ENCODE measurements at places on chromosomes 5 and 9. TPM values are rescaled to one million over a fixed set of nuclear protein-coding genes. Genes with fewer than 3 reads are reported as not detected.

DNA sequence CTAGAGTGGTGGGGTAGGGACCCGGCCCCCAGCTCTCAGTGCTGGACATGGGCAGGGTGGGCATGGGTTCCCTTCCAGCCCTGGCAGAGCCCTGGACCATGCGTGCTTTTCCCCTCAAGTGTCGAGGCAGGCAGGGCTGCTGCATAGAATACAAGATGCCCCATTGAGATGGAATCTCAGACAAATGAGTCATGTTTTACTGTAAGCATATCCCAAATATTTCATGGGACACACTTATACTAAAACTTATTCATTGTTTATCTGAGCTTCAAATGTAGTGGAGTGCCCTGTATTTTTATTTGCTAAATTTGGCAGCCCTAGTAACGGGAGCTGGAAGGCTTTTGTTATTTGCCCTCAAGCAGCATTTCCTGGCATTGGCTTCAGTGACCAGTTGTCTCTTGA lies 3.2 kb upstream of the RNU6ATAC start:
- peaks cover 1% of the 10 kb centered on the region for H3K4me1 ChIP-seq
- DNase-seq: no peak
- H3K27ac ChIP-seq: no peak overlapping the region
- H3K36me3 ChIP-seq: no peaks in the 10 kb centered on the region

- peak overlapping the region; percentile 61 for H3K27ac ChIP-seq
- H3K4me3 ChIP-seq: no peak overlapping the region
- no peak for DNase-seq
- H3K27me3 ChIP-seq: no peaks in the 10 kb centered on the region
- H3K36me3 ChIP-seq: no peaks in the 10 kb centered on the region
- peaks cover 30% of the 10 kb centered on the region for H3K4me1 ChIP-seq
Observed at GRCh38 chr5:154220625-154221024, 30.1 kb downstream of the GALNT10 start.

DNA sequence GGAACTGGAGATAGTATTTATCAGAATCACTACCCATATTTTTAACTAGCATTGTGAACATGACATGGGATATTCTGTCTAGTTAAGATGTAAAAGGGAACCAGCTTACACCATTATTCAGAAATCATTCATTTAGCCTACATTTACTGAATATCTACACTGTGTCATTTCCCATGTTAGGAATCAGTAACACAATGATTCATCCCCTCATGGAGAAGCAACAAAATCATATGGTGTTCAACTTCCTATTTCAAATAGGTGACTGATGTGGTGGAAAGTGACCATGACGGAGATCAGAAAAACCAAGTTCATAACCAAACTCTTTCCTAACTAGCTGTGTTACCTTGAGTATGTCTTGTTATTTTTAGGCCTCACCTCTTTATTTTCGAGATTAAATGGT lies 550.0 kb upstream of the TUSC1 start:
- H3K36me3 ChIP-seq: no peaks in the 10 kb centered on the region
- DNase-seq: no peak
- H3K4me1 ChIP-seq: no peaks in the 10 kb centered on the region
- no peaks in the 10 kb centered on the region for H3K27me3 ChIP-seq

DNA sequence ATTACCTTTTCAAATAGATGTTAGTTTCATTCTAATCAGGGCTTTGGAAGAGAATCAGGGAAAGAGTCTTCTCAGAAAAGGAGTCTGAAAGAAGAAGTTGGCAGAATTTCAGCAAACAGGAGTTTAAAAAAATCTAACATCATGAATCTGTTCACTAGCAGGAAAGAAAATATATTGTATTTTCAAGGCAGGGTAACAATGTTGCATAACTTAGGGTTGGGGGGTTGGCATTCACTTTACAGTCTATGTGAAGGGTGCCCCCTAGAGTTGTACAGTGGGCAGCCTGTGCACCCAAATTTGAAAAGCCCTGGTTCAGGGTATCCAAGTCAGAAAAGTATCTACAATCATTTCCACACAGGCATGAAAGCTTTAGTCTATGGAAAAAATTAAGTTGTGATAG lies 348.4 kb upstream of the SLC30A5 start:
- no peak overlapping the region for H3K27ac ChIP-seq
- no peaks in the 10 kb centered on the region for H3K4me1 ChIP-seq
- H3K4me3 ChIP-seq: no peak overlapping the region
- DNase-seq: no peak
- no peaks in the 10 kb centered on the region for H3K36me3 ChIP-seq
- no peaks in the 10 kb centered on the region for H3K27me3 ChIP-seq

ADRB2 gene
- 5.1 TPM for total RNA-seq
